Stimulated activated CD8-positive, alpha-beta memory T cell treated with anti-CD3 and anti-CD28 coated beads, Interleukin-15, amount 100 ng/mL, for 24 hours (primary cell): ENCODE measurements at places on chromosomes 7 and 10.

DNA sequence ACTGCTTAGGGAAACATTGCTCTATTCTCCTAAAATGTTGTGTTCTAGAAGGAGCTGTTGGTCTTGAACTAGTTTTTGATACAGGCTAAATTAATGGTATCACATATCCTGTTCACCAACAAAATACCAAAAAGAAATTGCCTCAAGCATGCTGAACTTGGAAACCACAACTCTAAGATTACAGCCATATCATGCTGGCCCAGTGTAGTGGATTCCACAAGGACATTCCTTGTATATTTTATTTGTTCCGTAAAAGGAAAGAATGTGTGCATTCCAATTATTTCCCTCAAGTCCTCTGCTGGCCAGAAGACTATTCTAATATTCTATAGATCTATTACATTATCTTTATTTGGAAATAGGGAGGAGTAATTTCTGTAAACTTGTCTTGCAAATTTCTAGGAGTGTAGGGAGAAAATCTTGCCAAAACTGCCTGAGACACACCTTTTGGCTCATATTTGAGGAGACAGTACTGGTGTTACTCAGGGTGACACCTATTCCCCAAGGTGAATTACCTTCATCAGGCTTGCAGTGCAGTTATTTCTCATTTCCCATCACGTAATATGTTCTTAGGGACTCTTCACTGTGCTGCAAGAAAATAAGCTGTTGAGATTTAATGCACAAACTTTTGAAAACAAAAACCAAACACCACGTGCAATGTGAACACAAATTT, 1.9 kb upstream of the NEBL start:
- no peak for DNase-seq

- no peak for DNase-seq
Measured at GRCh38 chr10:372566-372965, 237.3 kb downstream of the ZMYND11 start.

DNA sequence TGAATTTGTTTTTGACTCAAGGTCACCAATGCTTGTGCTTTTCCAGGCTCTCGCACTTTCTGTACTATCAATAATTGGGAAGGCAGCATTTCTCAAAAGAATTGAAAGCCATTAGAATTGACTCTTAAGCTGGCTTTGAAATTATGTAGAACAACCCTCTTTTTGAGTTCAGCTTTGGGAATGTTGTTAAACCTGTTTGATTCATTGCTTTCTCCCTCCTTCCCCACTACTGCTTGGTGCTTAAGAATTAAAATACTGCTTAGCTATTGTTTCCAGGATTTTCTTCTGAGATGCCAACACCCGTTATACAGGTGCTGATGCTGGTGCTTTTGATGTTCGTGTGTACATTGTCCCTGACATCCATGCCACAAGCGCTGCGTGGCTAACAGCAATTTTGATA, 15.5 kb upstream of the FZD8 start:
- no peak for DNase-seq

GRCh38 chr10:104029521-104029860, 56.2 kb downstream of the COL17A1 start:
- no peak for DNase-seq

GRCh38 chr7:44533301-44534055, 7.7 kb downstream of the NPC1L1 start:
- DNase-seq = no peak

GRCh38 chr7:135553346-135553745, 4.4 kb upstream of the NUP205 start:
- DNase-seq = no peak

- no peak for DNase-seq
Measured at GRCh38 chr7:135930565-135931461, 46.3 kb downstream of the MTPN start.

DNA sequence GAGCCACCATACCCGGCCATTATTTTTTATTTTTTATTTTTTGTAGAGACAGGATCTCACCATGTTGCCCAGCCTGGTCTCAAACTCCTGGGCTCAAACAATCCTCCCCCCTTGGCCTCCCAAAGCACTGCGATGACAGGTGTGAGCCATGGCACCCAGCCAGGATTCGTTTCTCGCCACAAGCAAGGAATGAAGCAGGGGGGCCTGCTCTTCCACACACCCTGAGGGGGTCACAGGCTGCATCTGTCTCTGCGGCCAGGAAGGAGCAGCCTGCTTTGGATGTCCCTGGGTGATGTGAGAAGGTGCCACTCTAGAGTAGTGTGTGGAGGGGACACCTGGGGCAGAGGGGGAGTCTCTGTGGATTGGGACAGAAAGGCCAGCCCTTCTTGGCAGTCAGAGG, 61.3 kb upstream of the TNRC18 start:
- no peak for DNase-seq

GRCh38 chr7:44775383-44776107, 20.9 kb upstream of the PPIA start:
- DNase-seq = no peak

DNA sequence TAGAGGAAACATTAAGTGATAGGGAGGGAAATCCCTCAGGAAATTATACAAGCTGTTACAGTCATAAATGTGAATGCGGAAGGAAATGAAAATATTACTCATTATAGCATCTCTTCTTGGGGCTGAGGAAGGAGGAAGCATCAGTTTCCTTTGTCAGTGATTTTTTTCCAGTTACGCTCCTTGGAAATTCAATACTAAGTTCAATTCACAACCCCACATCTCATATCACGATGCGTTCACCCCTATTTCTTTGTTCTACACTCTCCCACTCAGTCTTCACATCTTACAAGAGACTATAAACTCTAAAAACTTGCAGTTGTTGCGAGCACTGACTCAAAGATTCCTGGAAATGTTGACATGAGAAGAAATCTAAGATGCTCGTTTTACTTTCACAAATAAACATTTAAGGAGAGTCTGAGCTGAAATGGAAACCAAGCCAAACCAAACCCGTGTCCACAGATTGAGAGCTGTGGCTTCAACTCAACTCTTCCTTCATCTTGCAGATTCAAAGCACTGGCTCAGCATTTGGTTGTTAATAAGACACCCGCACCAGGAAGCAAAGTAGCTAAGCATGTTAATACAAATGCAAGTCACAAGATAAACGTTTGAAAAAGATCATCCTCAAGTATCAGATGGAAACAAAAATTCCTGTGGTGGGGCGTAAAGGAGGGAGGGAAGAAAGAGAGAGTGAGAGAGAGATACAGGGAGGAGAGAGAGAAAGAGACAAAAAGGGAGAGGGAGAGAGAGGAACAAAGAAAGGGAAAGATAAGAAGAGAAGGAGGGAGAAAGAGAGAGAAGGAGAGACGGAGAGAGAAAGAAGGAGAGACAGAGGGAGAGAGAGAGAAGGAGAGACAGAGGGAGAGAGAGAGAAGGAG, 150.0 kb upstream of the RSU1 start:
- DNase-seq = no peak

- no peak for DNase-seq
Measured at GRCh38 chr10:93235686-93236085, 162.0 kb downstream of the CYP26A1 start.

- no peak for DNase-seq
Measured at GRCh38 chr10:44047361-44047760, 337.5 kb downstream of the CXCL12 start.

DNA sequence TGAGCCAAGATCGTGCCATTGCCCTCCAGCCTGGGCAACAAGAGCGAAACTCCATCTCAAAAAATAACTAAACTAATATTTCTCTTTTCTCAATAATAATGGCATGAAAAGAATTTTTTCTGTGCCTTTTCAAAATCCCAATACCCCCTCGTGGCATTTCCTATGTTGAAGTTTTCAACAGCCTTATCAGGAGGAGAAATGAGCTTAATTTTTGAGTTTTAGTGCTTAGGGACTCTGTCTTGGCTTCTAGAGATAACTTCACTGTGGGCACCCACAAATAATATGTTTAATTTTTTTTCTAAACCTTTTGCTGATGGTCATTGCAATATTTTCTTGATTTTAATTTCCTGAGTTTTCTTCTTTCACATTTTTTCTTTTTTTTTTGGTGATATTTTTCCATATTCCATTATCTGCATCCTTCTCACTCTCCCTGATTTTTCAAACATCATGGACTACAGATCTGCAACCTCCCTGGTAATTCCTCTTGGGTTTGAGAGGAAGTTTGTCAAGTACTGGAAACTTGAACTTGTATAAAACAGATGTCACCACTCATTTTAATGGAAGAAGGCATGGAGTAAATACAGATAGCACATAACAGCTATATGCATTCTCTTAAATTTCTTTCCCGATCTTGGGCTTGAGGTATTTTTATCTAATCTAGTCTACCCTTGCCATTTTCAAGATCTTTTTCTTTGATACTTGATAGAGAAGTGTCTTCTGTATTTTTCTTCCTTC, 84.0 kb downstream of the KAT6B start:
- no peak for DNase-seq
